ENCODE measurements at places on chromosomes 2 and 18.
A peak's percentile ranks its signal among the peaks of the same experiment; 100 is the strongest.

GRCh38 chr2:1010415-1010930 lies 59.8 kb downstream of the SNTG2 start:
- no peak for DNase-seq

GRCh38 chr18:39620551-39621168 lies 2055.1 kb upstream of the CELF4 start:
- DNase-seq: no peak

DNA sequence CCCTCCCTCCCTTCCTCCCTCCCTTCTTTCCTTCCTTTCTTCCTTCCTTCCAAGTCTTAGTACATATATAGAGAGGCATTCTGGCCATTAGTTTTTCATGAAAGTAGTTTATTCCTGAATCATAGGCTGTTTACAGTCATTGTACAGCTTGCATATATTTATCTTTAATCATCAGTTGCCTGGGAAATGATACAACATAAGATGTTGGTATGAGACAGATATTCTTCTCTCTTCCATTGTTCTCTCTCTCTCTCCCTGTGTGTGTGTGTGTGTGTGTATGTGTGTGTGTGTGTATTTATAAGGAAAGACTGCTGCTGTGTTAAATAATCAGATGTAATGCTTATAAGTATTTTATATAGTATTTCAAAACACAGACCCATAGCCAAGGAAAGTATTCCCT lies 289.8 kb upstream of the UBE2E3 start:
- DNase-seq: no peak

GRCh38 chr2:225502971-225503370 lies 103.5 kb downstream of the NYAP2 start:
- no peak for DNase-seq

- no peak for DNase-seq
Observed at GRCh38 chr2:130936451-130936850, 99.7 kb downstream of the ARHGEF4 start.

DNA sequence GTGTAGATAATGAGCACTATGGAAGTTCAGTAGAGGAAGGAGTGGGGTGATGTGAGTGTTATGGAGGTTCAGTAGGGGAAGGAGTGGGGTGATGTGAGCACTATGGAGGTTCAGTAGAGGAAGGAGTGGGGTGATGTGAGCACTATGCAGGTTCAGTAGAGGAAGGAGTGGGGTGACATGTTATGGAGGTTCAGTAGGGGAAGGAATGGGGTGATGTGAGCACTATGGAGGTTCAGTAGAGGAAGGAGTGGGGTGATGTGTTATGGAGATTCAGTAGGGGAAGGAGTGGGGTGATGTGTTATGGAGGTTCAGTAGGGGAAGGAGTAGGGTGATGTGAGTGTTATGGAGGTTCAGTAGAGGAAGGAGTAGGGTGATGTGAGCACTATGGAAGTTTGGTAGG lies 116.3 kb upstream of the SMAD7 start:
- no peak for DNase-seq

DNA sequence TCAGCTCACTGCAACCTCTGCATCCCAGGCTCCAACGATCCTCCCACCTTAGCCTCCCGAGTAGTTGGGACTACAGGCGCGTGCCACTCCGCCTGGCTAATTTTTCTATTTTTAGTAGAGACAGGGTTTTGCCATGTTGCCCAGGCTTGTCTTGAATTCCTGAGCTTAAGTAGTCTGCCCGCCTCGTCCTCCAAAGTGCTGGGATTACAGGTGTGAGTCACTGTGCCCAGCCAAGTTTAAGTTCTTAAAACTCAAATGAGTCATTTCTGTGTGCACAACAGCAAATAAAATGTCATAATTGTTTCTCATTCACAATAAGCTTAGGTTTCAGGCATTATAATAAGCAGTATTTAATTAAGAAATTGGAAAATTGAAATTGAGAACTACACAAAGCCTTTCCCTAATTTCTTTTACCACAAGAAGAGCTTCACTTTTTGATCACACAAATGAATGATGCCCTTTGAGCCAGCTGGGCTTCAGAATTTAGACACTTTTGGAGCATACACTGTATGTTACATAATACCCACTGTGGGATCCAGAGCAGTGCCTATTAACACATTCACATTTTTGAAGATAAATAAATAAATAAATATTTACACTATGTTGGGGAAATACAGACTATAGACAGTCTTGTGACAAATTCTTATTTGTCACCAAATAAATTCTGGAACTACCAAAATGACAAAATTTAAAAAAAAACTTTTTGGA lies 8.6 kb upstream of the ME2 start:
- no peak for DNase-seq

DNA sequence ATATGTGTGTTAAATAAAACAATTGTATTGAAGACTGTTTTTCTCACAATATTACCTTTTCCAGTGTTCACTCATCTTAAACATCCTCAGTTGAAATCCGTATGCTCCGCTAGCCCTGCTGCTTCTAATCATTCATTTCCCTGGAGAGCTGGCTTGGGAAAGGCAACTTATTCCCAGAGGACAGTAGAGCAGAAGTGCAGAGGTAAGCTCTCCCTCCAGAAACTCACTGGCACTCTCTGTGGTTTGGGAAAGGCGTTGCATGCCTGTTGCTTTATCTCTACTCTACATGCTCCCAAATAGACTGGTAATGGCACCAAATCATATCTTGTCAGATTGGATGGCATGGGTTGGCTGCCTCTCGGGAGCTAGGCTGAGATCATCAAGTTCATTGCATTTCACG lies 117.1 kb upstream of the BOD1L2 start:
- peak; percentile 45 for DNase-seq

DNA sequence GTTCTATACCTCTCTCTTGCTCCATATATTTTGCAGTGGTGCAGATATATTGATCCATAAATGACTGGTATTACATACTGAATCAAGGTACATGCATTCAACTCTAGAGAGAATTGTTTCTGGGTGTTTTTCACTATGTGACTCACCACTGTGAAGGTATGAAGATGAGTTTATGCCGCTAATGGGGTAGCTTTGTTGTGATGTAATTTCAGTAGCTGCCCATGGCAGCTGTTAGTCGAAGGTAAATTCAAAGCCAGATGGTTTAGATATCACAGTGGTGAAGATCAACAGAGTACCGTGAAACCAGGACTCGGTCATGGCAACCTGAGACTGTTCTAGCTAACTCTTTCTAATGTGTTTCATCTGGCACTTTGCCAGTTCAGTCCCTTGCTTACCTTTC lies 50.4 kb downstream of the PKP4 start:
- no peak for DNase-seq

DNA sequence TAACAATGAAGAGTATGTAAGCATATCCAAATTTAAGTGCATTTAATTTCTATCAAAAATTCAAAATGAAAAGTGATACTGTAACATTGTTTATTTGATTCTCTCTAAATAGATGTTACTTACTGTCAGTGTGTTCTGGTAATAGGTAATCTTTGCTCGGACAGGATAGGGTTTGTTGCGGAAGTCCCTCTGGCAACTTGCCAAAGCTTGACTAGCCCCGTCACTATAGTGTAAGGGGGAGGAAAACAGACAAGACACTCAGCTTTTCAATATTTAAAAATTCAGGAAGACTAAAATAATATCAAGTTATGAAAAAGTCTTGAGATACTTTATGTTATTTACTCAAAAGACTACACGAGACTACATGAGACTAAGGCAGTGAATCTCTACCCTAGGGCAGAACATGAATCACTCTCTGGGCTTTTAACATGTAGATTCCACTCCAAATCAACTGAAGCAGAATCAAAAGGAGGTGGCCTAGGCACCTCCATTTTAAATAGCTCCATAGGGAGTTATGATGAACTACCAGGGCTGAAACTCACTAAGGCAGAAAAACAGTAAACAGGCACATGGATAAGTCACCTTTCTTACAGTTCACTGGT lies 5.9 kb downstream of the LMAN1 start:
- no peak for DNase-seq

GRCh38 chr18:51196118-51196810 lies 1.2 kb downstream of the MEX3C start:
- peak; percentile 32 for DNase-seq

GRCh38 chr2:18149660-18150246 lies 271.3 kb downstream of the KCNS3 start:
- peak; percentile 50 for DNase-seq

DNA sequence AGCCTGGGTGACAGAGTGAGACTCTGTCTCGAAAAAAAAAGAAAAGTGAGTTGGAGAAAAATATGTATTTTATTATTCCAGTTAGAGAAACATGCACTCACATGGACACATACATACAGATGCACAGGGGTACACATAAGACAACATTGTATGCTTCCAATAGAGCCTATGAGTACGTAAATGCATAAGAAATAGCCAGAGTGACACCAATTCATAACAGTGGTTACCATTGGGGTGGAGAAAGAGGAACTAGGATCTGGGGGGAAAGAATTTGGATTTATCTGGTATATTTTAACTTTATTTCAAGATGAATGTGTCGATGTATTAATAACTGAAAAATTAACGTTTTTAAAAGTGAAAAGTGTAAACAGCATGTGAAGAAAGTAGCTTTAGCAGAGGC lies 16.1 kb downstream of the IL36A start:
- DNase-seq: no peak

DNA sequence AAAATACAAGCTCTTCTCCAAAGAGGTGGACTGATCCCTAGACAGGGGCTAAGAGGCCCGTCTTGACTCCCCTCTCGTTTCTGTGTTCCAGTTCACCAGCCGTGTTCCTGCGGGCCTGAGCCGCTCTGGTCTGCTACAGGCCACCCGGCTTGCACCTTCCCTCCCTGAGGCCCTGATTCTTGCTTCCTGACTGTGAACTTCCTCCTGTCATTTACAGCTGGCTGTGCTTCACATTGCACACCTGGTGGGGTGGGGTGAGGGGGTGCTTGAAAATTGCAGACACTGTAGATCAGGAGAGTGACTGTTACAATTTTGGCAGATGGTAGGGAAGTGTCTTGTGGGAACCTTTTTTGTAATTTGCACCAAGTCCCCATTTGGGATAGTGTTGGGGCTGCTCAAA lies 64.4 kb downstream of the TSN start:
- DNase-seq: no peak

GRCh38 chr2:30605197-30605596 lies 158.2 kb downstream of the LCLAT1 start:
- DNase-seq: no peak

- DNase-seq: no peak
Observed at GRCh38 chr18:48428475-48429177, 19.4 kb upstream of the ZBTB7C start.

DNA sequence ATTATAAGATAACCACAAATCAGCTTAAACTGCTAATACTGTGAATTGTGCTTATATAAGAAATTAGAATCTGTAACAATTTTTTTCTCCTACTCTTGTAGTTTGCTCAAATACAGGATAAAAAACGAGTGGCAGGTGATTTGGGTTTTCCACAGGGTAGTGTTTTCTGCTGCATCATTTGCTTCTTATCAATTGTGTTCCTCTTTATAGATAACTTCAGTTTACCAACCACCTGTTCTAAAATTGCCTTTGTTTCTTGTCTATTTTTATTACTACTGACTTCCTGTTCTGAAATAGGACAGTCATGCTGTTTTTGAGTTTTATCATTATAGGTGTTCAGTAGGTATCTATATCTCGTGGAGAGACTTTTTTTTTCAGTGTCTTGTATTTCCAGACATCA lies 56.9 kb downstream of the MFSD6 start:
- peak; percentile 35 for DNase-seq

DNA sequence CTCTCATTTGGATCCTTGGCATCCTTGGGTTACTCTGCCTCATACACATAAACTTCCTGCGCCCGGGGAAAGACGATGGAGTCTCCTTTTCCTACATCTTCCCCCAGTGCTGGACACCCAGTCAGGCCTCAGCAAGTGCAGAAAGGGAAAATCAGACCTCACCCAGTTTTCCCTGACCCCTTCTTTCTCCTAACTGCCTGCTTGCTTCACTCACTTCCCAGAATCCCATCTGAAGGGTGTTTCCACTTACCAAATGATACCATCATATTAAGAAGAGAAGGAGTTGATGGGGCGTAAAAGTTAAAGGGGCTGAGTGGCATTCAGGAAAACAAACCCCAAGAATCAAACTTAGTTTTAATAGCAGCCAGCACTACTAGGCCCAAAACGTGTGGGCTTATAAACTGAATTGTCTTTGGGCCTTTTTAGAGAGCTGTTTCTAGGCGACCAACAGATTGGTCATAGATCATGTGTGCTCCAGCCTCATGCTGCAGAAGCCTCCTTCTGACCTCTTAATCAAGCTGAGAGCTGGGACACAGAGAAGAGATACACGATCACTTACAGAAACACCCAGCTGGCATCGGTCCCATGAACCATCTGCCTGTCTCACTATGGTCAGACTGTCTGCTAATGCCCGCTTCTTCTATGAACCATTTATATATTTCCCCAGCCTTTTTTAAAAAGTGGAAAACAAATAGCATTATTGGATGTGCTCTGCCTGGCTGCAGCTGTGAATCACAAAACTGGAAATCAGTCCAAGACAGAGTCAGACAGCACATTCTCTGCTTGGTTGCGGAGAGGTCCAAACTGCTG lies 165.7 kb upstream of the SLC14A2 start:
- no peak for DNase-seq

GRCh38 chr2:160632084-160632975 lies 138.7 kb upstream of the RBMS1 start:
- no peak for DNase-seq

DNA sequence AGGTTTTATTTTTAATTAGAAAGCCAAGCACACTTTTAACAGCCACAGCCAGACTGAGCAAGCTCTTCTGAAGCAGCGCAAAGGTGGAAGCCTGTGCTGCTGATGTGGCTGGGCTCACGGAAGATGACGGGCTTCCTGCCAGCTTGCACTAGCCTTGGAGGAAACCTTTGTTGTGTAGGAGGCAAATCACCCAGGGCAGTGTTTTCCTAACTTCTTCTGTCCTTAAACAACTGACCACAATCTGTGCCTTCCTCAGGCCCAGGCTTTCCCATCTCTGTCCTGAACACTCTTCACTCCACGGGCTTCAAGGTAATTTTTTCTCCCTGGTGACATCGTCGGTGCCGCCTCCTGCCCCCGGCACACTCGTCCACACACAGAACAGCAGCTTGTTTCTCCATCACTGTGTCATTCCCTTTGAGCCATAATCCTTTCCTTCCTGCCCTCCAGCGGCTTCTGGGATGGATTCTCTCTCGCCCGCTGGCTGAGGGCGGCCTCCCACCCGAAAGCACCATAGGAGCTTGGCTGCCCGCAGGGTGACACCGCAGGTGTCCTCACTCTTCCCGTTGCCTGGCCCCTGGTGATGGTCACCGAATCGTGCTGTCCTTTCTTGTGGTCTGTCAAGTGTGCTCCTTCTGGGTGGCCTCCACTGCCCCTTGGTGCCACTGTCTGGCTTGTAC lies 31.1 kb upstream of the INHBB start:
- no peak for DNase-seq

GRCh38 chr18:49886891-49887764 lies 73.8 kb upstream of the ACAA2 start:
- DNase-seq: peak; percentile 5

GRCh38 chr18:7117390-7118355 lies at the start of gene LAMA1:
TSS of gene LAMA1 (minus strand) at chr18:7117797. CDS start at chr18:7117720, 77 bp downstream.
- no peak for DNase-seq

GRCh38 chr18:26470011-26470637 lies 78.2 kb downstream of the KCTD1 start:
- no peak for DNase-seq

GRCh38 chr18:71371951-71372605 lies 1083.2 kb downstream of the SOCS6 start:
- no peak for DNase-seq

GRCh38 chr2:69770193-69770702 lies 28.3 kb downstream of the ANXA4 start:
- peak; percentile 78 for DNase-seq

Measured in hematopoietic multipotent progenitor cell treated with erythropoietin and hydrocortisone succinate and interleukin-3 and kit ligand, for 8 days (in vitro differentiated cells).